ENCODE measurements at places on chromosomes 1 and 21.
A peak's percentile ranks its signal among the peaks of the same experiment; 100 is the strongest.

DNA sequence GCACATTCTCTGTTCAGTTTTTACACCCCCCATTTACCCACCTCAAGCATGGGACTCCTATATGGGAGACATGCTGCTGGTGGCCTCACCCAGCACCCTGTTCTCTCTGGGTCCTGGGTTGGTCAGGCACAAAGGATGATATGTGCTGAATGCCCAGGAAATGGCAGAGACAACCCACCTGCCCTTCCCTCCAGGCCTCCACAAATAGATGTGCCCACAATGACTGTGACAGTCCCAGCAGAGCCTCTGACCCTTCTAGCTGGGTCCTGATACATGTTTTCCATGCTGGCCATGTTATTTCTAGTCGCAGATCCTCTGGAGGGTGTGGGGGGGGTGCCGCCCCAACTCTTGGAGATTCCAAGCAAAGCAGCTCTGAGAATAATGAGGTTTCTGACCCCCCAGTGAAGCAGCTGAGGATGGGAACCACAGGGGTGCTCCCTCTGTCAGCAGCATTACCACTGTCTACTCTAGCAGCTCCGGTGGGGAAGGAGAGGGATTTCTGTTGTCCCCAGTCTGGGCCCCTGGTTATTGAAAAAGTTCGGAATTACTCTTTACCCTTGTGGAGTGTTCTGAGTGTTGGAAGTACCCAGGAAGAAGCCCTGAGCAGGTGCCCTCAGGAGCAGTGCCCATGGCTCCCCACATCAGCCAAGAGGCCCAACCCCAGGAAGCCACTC lies 1.2 kb upstream of the CCDC28B start:
- DNase-seq = no peak

- peak; percentile 29 for DNase-seq
Observed at GRCh38 chr1:31183927-31184554, 55.6 kb downstream of the NKAIN1 start.

DNA sequence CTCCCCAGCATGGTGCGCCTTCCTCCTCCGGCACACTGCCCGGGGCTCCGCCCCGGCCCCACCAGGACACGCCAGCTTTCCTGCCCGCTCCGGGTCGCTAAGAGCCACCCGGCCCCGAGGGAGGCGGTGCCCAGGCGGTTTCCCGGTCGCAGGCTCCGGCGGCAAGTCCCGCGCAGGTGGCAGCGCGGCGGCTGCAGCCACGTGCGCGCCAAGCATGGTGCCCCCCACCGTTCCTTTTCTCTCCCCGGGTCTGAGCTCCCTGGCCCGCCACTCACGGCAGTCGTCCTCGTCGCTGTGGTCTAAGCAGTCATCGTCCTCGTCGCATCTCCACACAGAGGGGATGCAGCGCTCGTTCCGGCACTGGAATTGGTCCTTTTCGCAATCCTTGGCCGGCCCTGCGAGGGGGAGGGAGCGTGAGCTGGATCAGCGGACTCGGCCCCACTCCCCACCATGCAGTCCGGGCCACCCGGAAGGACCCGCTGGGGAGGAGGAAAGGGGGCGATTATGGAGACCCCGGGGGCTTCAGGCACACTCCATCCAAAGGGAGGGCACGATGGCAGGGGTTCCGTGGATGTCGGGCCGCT lies 1.2 kb downstream of the LRP8 start:
- peak; percentile 20 for DNase-seq

DNA sequence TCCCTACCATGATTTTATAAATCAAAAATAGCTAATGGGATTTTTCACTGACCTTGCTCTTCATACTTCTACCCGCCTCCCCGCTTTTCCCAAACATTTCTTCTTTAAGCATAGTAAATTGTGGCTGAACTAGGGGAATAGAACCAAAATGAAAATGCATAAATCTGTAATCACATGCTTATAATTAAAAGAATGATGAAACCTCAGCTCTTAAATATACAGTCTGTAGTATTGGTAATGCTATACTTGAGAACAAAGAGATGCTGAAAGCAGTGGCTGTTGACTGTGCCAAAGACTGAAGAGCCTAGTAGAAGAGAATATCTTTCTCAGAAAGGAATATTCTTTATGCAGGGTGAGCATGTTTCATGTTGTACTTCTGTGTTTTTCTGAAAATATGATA lies 249.1 kb downstream of the GREM2 start:
- DNase-seq = no peak

DNA sequence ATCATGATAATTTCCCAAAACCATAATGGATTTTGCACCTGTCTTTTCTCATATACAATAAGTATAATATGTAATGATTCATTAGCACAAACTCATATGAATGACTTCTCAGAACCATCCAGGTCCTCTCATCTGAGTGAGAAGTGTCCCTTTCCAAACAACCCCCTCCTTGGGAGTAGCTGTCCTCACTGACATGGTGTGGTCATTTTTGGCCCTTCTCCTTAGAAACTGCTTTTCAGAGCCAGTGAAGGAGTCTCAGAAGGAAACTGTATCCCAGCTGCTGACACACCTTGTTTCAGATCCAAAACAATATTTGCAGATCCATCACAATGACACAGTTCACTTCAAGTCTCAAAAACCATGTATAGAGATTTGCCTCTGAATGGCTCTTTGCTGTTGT lies 95.5 kb downstream of the MIS18A start:
- no peak for DNase-seq

- no peak for DNase-seq
Observed at GRCh38 chr1:193681422-193681821, 495.0 kb upstream of the B3GALT2 start.

DNA sequence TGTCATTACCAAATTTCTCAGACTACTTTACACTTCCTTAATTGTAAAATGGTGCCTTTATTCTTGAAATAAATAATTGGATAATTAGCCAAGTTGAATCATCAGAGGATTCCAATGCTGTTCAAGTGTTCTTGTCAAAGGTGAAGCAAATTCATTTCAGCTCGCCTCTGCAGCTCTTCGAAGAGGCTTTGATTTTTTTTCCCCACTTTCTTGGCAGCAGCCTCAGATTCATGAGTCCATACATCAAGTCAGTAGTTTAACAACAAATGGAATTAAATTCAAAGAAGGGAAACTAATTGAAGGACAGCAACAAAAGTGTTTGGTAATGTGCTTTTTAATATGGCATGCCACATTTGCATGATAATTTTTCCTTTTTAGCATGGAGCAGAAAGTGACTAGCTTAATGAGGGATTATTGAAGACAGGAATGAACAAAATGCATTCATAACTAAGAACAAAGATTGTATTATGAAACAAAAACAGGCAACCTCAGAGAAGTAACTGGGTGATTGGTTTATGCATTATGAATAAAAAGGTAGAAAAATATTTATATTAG lies 239.0 kb downstream of the USH2A start:
- DNase-seq = no peak

DNA sequence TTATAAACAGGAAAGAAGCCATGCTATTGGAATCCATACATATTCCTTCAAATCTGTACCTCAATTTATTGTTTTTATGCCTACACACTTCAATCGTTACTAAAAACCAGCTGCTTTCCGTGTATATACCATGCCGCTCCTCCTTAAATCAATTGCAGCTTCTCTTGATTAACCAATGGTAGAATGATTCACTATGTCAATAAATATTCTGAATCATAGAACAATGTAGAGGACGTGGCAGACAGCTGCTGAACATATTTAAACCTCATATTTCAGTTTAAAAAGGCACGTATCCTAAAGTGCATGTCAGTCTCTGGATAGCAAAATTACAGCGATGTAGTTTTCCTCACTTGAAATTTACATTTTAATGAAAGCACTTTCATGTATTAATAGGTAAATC lies 100.4 kb downstream of the MRPL39 start:
- DNase-seq = no peak

DNA sequence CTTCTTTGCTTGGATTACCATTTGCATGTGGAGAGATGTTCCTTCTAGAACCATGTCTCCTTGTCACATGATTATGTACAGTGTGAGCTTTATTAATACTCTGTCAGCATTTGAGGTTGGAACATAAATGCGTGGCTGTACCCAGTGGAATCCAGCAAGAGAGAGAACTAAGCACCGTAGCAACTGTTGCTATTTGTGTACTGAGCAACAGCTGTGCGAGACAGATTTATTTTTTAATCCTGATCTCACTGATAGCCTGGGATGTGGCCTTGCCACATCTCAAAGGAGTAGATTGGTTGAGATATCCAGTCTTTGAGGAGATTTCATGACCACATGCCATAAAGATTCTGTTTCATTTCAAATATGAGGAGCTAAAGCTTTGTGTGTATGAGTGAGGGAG lies 43.4 kb downstream of the KIF1B start:
- no peak for DNase-seq
